ENCODE measurements at places on chromosomes 7 and 10.

DNA sequence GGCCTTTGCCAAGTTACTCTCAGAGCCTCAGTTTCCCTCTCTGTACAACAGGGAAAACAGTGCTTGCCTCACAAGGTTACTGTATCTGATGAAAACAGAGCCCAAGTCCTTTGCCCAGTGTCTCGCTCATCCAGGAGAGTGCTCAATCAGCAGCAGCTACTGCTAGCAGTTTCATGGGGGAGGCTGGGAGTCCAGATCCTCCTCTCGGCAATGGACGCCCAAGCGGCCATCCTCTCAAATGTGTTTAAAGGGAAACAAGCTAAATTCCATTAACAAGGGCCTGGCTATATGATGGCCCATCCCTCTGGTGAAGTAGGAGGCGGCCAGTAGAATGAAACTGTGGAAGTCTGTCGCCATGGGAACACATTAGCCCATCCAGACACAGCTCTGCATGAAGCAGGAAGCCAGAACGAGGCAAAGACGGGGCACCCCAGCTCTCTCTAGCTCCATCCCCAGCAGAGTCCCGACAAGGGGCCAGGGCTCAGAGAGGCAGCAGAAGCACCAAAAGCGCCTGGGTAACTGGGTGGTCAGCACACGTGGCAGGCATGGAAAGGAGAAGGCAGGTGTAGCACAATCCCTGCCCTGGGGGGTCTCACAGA lies 35.2 kb downstream of the FAM53B start:
- no peak for DNase-seq

- peak; percentile 23 for DNase-seq
These were observed 21.6 kb downstream of the OGDHL start for GRCh38 chr10:49740346-49741107.

DNA sequence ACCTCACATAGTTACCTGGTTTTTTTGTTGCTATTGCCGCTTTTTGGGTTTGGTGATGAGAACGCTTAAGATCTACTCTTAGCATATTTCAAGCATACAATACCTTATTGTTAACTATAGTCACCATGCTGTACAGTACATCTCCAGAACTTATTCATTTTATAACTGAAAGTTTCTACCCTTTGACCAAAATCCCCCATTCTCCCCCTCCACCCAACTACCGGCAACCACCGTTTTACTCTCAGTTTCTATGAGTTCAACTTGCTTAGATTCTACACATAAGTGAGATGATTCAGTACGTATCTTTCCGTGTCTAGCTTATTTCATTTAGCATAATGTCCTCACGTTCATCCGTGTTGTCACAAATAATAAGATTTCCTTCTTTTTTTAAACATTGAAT lies 86.7 kb upstream of the IL6 start:
- no peak for DNase-seq

DNA sequence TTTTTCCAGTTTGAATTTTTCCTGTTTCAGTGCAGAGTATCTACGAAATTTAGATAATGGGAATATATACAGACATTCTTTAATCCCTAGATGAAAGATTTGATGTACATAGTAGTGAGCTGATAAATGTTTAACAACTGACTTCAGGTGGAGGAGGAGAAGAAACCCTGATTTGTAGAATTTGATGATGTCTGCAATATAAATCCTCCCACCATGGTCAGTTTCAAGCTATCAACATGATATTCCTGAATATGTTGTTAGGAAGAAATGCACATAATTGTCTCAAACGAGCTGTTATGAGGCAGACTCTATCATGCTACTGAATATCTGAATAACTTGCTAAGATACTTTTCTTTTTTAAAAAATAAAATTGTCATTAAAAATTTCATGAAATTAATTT lies 629.3 kb upstream of the LRRN3 start:
- no peak for DNase-seq

- peak; percentile 39 for DNase-seq
These were observed 1257.9 kb downstream of the NXPH1 start for GRCh38 chr7:9691286-9691685.

GRCh38 chr7:48176356-48176893 lies 5.2 kb downstream of the ABCA13 start:
- no peak for DNase-seq

DNA sequence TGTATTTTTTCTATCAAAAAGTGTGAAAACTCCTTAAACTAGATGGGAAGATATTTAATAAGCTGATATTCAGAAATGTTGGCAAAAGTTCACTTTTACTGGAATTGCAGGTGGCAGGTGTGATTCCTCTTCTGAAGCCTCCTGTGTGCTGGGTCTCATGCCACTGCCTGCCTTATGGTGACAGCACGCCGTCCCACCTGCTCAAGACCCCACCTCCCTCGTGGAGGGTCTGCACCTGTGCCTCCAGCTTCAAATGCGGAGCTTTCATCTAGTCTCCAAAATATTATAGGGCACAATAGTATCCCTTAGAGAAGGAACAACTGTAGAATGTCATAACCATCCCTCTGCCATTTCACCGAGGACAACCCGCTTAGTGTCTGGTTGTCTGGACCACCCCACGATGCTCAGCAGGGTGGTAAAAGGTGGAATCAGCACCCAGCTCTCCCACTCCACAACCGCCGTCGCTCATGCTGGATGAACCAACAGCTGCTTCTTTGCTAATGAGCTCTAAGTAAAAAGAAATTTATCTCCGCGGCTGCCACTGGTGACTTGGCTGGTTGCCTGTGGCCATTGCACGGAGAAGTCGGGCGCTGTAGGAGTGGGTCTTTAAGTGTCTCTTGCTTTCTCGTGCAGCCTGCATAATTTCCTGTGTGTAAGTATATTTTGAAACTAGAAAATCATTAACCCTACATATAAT lies 119.3 kb upstream of the TCERG1L start:
- DNase-seq = no peak

- DNase-seq = no peak
These were observed 158.3 kb downstream of the FRMD4A start for GRCh38 chr10:14172336-14172950.

GRCh38 chr10:46547541-46548497 lies 8.6 kb downstream of the GPRIN2 start:
- DNase-seq = peak; percentile 30

DNA sequence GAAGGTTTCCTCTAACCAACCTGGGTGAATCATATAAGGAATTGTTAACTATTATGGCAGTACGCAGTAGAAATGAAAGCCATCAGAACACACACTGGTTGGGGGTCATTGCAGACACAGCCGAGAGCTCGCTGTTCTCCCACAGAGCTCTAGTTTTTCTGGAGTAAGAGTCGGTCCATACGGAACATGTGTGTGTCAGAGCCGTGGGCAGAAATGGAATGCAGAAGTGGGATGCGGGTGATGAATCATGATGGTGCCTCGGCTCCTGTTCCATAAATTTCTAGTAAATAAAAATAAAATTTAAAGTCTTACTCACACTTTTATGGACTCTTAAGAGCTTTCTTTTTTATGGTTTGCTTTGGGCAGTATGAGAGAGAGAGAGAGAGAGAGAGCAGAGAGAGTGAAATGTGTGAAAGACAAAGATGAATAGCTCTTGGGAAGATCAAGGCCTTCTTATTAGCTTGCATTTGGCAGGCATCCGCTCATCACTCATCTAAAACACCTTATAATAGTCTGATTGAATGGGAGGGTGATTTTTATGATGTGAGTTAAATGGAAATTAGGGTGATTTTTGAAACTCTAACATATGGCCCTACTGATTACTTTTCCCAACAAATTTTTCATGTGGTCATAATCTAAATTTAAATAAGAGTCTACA lies 98.8 kb upstream of the PFKP start:
- DNase-seq = no peak

DNA sequence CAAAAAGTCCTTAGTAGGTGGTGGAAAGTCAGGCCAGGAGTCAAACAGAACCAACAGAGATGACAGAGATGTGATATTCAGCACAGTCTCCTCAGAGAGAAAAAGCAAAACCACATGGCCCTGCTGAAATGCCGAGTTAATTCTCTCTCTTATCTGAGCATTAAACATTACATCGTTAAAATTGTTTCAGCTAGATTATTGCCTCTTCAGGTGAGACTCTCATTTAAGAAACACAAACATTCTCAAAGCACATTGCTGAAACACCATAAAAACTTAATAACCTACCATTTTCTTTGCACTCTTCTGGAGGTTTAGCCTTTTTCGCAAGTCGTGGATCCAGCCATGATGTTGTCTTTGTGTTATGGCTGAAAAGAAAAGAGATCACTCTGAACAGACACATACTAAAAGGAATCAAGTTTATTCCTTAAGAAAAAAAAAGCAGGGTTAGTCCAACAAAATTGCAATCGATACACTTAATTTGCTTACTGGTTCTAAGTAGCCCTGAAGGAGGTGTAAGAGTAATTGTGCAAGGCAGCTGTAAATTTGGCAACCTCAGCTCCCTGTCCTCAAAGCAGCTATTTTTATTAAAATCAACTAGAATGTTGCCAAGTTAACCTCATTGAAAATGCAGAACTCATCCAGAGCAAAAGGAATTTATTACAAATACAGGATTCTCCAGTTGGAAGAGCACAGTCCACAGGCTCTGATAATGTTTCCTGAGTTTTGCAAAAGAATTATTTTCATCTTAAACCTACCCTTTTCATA lies 691.1 kb downstream of the PHTF2 start:
- no peak for DNase-seq

DNA sequence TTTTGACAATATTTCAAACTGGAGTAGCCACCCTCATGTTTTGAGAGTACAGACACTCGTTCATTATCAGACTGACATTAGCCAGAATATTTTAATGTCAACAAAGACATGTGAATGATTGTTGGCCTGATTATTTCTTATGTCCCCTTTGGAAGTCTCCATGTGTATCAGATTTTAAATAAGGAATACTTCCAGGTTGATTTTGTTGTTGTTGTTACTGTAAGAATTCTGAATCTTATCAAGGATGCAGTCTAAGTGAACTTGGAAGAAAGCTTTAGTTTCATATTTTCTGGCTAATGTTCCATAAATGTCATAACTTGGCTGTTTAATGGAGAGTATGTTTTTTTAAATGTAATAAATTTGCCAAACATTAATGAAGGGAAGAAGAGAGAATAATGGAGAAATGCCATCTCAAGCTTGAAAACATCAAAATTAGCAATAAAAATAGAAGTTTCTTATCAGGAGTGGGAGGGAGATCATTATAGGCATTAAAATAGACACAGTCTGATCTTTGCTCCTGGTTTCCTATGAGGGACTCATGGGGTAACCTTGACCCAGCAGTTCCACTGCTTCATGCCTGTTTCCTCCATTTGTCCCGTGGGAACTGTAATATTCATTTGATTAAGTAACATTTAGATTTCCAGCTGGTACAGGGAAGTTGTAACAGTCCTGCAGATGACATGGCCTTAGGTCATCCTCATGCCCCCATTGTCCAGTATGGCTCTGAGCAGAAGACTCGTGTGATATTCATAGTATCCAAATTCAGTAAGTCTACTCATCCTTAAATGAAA lies 122.4 kb upstream of the KIAA1217 start:
- no peak for DNase-seq

- DNase-seq = no peak
These were observed 131.0 kb upstream of the EEPD1 start for GRCh38 chr7:36021917-36022550.

- DNase-seq = no peak
These were observed 75.8 kb downstream of the C1GALT1 start for GRCh38 chr7:7257899-7258692.

DNA sequence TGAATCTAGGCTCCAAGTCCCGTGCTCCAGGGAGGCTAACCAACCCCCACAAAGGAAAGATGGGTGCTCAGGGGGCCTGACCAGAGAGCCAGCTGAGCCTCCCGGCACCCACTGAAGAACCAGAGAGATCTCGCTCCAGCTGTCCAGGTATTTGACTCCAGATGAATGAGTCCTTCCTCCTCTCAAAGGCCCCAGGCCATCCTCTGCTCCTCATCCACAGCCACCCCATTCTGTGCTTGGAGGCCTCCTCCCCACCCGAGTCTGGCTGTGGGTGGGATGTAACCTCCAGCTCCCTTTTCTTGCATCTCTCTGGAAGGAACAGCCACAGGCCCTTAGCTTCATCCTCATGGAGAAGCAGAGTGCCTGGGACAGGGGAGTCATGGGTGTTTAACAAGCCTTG lies 44.6 kb downstream of the VSTM4 start:
- peak; percentile 8 for DNase-seq

DNA sequence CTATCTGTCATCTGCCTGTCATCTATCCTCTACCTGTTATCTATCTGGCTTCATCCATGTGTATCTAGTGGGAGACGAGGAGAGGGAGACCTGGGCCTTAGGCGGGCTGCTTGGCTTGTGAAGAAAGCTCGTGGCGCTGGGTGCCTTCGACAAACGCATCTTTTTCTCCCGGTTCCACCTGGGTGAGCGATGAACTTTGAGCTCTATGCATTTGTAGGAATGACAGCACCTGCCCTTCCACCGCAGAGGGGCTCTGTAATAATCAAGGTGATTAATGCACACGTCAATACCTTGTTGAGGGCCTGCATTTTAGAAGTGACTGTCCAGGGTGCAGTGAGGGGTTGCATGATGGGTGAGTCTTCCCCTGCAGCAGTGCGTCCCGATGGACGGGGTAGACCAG lies 2.6 kb upstream of the VIPR2 start:
- no peak for DNase-seq

DNA sequence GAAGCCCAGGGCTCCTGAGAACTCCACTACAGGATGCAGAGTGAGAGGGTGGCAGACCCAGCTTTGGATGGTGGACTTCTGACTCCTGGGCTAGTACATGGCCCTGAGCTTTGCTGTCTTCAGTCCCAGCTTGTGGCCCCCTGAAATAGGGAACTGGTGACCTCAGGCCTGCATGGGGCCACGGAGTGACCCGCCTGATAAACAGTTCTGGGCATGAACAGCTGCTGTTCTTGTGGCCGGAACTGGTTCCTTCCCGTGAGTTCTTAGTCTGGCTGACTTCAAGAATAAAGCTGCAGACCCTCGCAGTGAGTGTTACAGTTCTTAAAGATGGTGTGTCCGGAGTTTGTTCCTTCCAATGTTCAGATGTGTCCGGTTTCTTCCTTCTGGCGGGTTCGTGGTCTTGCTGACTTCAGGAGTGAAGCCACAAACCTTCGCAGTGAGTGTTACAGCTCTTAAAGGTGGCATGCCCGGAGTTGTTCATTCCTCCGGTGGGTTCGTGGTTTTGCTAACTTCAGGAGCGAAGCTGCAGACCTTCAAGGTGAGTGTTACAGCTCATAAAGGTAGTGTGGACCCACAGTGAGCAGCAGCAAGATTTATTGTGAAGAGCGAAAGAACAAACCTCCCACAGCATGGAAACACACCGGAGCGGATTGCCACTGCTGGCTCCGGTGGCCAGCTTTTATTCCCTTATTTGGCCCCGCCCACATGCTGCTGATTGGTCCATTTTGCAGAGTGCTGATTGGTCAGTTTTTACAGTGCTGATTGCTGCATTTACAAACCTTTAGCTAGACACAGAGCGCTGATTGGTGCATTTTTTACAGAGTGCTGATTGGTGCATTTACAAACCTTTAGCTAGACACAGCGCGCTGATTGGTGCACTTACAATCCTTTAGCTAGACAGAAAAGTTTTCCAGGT lies 268.0 kb downstream of the ZEB1 start:
- no peak for DNase-seq

DNA sequence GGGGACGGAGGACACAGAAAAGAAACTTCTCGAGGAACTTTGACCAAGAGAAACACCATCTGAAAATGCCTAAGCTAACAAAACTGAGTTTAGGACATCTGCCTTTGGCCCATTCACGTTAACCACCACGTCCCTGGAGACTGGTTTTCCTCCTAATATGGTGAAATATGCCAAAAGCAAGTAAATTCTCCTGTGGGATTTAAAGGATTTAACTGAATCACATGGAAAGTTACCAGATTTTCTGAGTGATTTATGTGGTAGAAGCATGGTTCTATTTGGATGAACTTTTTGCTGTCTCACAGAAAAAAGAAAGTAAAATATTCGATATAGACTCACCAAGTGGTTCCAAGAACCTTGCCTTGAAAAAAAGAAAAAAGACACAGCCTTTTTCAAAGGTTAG lies 30.4 kb upstream of the BMPER start:
- DNase-seq = no peak

All from H9 (cell line).